ENCODE measurements at places on chromosomes 2 and 18.
A peak's percentile ranks its signal among the peaks of the same experiment; 100 is the strongest.

GRCh38 chr18:30859036-30859435 lies 183.5 kb downstream of the DSC3 start:
- H3K4me1 ChIP-seq, result no peaks in the 10 kb centered on the region
- no peaks in the 10 kb centered on the region for H3K27me3 ChIP-seq
- H3K27ac ChIP-seq, result no peak overlapping the region
- no peak overlapping the region for H3K4me3 ChIP-seq
- no peaks in the 10 kb centered on the region for H3K36me3 ChIP-seq

GRCh38 chr18:28760299-28760698 lies 583.4 kb upstream of the CDH2 start:
- no peak overlapping the region for H3K4me3 ChIP-seq
- no peaks in the 10 kb centered on the region for H3K4me1 ChIP-seq
- no peak for DNase-seq
- H3K27me3 ChIP-seq, result no peaks in the 10 kb centered on the region

DNA sequence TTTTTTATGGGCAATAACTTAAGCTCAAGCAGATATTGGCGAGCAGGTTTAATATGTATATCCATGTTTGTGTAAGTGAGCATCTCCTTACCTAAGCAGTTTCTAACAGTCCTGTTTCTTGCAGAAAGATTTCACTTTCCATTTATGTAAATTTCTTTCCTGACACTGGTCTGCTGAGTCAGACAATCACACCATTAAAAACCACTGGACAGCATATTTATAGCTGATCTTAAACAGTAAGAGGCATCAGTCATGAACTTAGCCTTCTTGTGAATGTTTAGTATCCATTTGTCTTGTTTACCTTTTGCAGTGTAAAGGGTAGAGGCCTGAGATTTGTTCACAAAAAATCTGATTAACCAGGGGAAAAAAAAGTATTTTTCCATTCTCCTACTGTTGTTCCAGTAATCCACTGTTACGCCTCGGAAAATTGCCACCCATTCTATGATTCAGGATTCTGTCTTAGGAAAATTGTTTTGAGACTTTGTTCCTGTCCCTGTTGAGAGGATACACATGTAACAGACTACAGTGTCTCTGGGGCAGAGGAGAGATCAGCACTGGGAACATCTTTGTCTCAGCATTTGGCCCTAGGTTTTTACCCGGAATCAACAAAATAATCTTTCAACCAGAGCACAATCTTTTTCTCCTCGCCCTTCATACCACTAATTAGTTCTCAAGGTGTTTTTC lies 521.0 kb upstream of the NRP2 start:
- H3K4me1 ChIP-seq, result no peaks in the 10 kb centered on the region
- no peak overlapping the region for H3K4me3 ChIP-seq
- DNase-seq, result no peak

DNA sequence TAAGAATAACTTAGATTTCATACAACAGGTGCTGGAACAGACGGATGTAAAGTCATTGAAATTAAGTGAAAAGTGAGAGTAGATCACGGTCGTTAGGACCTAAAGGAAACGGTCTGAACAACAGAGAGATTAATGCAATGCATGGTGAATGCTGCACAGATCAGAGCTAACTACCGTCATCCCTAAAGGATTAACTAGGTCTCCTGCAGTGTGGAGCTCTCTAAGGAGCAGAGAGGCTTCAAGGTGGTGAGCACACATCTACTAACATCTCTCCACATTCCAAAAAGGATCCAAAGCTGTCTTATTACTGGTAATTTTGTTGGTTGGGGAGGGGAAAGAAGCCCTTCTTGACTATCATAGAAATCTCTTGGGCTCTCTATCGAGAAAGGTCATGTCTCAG lies 75.3 kb downstream of the CABYR start:
- H3K27ac ChIP-seq, result no peak overlapping the region
- DNase-seq, result no peak
- no peak overlapping the region for H3K4me3 ChIP-seq
- no peaks in the 10 kb centered on the region for H3K27me3 ChIP-seq

GRCh38 chr2:26401739-26402541 lies at the start of gene DRC1:
Gene DRC1 (plus strand): TSS chr2:26401920. CDS start chr2:26401990, 70 bp downstream.
- no peak within 1 kb of the TSS for H3K27ac ChIP-seq
- no peak for DNase-seq
- H3K36me3 ChIP-seq, result no peaks in the 10 kb centered on the region
- no peaks in the 10 kb centered on the region for H3K4me1 ChIP-seq

- no peaks in the 10 kb centered on the region for H3K27me3 ChIP-seq
- H3K36me3 ChIP-seq, result no peaks in the 10 kb centered on the region
- DNase-seq, result no peak
- no peak overlapping the region for H3K27ac ChIP-seq
- H3K4me1 ChIP-seq, result no peaks in the 10 kb centered on the region
- H3K4me3 ChIP-seq, result no peak overlapping the region
Measured at GRCh38 chr2:109685453-109685852, 71.3 kb downstream of the SOWAHC start.

DNA sequence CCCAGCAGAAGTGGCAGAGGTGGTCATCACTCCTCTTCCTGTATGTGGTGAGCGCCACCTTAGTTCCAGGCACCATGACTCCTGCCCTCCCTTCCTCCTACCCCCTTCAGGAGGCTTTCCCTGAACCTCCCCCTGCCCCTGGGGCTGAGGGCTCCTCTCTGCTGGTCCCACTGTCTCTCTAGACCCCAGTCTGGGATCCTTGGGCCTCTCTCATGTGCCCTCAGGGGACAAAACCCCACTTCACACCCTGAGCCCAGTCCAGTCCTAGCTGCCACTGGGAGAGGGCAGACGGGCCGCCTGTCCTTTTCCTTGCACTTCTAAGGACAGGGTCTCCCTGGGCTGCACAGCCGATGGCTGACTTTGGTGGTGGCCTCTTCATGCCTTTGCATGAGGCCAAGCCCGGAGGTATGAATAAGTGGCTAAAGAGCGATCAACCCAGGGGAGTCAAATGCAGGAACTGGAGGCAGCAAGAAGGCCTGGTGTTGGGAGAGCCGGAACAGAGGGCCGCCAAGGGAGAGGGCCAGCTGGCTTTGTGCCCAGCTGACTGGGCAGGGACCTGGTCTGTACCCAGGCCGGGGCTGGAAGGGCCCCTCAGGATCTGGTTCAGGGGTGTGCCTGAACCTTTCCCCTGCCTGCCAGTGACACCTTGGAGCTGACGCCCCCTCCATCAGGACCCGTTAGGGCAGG lies 29.5 kb downstream of the GLI2 start:
- H3K36me3 ChIP-seq, result no peaks in the 10 kb centered on the region
- H3K4me3 ChIP-seq, result no peak overlapping the region
- H3K27me3 ChIP-seq, result no peaks in the 10 kb centered on the region
- H3K27ac ChIP-seq, result no peak overlapping the region
- H3K4me1 ChIP-seq, result no peaks in the 10 kb centered on the region

- H3K27me3 ChIP-seq, result no peaks in the 10 kb centered on the region
- H3K36me3 ChIP-seq, result no peaks in the 10 kb centered on the region
- no peak overlapping the region for H3K27ac ChIP-seq
- DNase-seq, result peak; percentile 8
Measured at GRCh38 chr18:77650799-77651385, 401.2 kb downstream of the GALR1 start.

- peaks cover 8% of the 10 kb centered on the region for H3K4me1 ChIP-seq
- no peak for DNase-seq
Measured at GRCh38 chr2:101842471-101842870, 145.0 kb downstream of the MAP4K4 start.

GRCh38 chr18:6255886-6256285 lies 158.8 kb downstream of the L3MBTL4 start:
- DNase-seq, result no peak
- H3K4me1 ChIP-seq, result no peaks in the 10 kb centered on the region
- H3K27ac ChIP-seq, result no peak overlapping the region
- H3K27me3 ChIP-seq, result no peaks in the 10 kb centered on the region
- H3K4me3 ChIP-seq, result no peak overlapping the region

- DNase-seq, result no peak
- no peaks in the 10 kb centered on the region for H3K36me3 ChIP-seq
- H3K27ac ChIP-seq, result no peak overlapping the region
- no peaks in the 10 kb centered on the region for H3K4me1 ChIP-seq
- H3K4me3 ChIP-seq, result no peak overlapping the region
Measured at GRCh38 chr2:71608441-71608840, 155.1 kb downstream of the DYSF start.

GRCh38 chr2:236078297-236079255 lies 89.6 kb downstream of the GBX2 start:
- no peaks in the 10 kb centered on the region for H3K27me3 ChIP-seq
- H3K4me3 ChIP-seq, result no peak overlapping the region
- no peak for DNase-seq
- no peak overlapping the region for H3K27ac ChIP-seq

GRCh38 chr2:201139836-201140604 lies 24.1 kb downstream of the CFLAR start:
- peaks cover 28% of the 10 kb centered on the region for H3K36me3 ChIP-seq
- no peak overlapping the region for H3K4me3 ChIP-seq
- H3K27me3 ChIP-seq, result no peaks in the 10 kb centered on the region
- DNase-seq, result no peak
- H3K4me1 ChIP-seq, result no peaks in the 10 kb centered on the region

- no peak overlapping the region for H3K4me3 ChIP-seq
- no peaks in the 10 kb centered on the region for H3K4me1 ChIP-seq
- DNase-seq, result no peak
- no peak overlapping the region for H3K27ac ChIP-seq
- H3K36me3 ChIP-seq, result no peaks in the 10 kb centered on the region
- H3K27me3 ChIP-seq, result no peaks in the 10 kb centered on the region
Measured at GRCh38 chr18:10565835-10566234, 40.0 kb downstream of the NAPG start.

DNA sequence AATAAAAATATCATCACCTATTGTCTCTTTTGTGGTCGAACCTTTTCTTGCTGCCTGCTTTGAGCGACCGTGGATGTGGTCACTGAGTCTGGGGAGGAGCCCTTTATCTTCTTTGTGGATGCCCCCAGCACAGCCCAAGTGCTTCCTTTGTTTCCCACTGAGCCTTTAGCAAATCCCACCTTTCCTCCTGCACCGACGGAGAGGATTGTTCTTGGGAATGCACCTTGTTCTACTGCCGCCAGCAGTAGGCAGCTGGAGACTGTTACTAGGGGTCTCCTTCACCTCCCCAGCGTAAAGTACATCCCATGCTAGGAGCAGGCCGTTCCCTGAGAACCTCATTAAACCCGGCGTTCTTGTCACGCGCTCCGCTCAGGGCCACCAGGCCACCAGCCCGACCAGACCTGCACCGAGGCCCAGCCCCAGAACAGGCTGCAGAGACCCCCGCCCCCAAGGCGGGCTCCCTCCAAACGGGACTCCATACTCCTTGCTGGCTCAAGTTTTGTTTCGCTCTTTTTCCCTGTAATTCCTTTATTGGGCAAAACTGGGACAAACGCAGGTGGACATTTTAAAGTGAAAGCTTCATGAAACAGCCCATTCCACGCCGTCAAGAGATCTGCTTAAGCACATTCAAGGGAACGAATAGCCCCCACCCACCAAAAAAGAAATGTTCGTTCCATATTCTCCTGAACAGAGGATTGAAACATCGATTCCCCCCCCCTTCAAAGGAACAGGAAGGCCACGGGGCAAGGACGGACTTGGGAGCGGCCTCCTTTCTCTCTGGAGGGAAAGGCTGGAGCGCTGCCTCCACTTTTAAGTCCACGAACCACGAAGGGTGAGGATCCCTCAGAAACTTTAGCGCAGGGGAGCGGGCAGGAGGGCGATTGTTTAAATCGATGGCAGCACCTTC lies 1.1 kb upstream of the MAT2A start:
- DNase-seq, result no peak
- peak overlapping the region; percentile 92 for H3K4me3 ChIP-seq
- H3K27ac ChIP-seq, result peak overlapping the region; percentile 84
- H3K36me3 ChIP-seq, result peaks cover 18% of the 10 kb centered on the region
- H3K27me3 ChIP-seq, result no peaks in the 10 kb centered on the region
- H3K4me1 ChIP-seq, result peaks cover 27% of the 10 kb centered on the region

DNA sequence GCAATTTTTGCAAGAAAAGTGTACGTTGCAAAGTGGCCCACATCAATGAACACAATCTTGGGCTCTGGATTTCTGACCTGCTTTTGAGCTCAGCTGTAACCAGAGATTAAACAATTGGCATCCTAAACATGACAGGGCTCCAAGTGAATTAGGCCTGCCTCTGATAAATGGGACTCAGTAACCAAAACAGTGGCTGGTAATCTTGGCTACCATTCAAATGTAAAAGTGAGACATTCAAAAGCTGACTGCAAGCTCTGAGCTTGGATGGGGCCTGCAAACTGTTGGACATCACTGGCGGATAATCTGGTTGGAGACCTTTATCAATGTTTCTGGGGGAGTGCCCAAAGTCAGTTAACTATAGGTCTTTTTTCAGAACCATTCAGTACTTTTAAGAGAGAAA lies 160.7 kb downstream of the RAB3GAP1 start:
- no peak for DNase-seq
- H3K4me3 ChIP-seq, result no peak overlapping the region
- no peaks in the 10 kb centered on the region for H3K27me3 ChIP-seq
- H3K36me3 ChIP-seq, result no peaks in the 10 kb centered on the region
- no peak overlapping the region for H3K27ac ChIP-seq
- no peaks in the 10 kb centered on the region for H3K4me1 ChIP-seq

- no peaks in the 10 kb centered on the region for H3K4me1 ChIP-seq
- no peak for DNase-seq
- H3K36me3 ChIP-seq, result no peaks in the 10 kb centered on the region
- no peak overlapping the region for H3K4me3 ChIP-seq
Measured at GRCh38 chr2:23042216-23042906, 342.6 kb upstream of the KLHL29 start.

DNA sequence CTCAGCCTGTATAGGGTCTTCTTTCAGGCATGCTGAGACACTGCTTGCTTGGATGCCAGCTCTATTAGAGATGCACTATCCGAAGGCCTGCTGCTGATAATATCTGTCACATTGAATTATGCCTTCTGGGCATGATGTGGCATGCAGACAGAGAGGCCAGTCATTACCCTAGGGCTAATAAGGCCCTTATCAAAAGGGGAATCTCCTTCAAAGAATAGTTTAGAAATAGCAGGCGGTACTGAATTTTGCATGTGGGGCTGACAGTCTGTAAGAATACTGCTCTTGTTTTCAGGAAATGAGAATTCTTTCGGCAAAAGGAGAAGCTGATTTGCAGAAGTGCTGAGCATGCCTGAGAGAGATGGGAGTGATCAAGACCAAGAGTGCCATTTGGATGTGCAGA lies 13.1 kb upstream of the LHCGR start:
- no peak overlapping the region for H3K27ac ChIP-seq
- DNase-seq, result no peak
- H3K36me3 ChIP-seq, result no peaks in the 10 kb centered on the region
- no peaks in the 10 kb centered on the region for H3K27me3 ChIP-seq
- H3K4me1 ChIP-seq, result no peaks in the 10 kb centered on the region

- H3K27me3 ChIP-seq, result no peaks in the 10 kb centered on the region
- H3K4me1 ChIP-seq, result peaks cover 6% of the 10 kb centered on the region
- H3K4me3 ChIP-seq, result no peak overlapping the region
- H3K27ac ChIP-seq, result no peak overlapping the region
- no peak for DNase-seq
Measured at GRCh38 chr18:58887613-58887963, 22.9 kb downstream of the ZNF532 start.

- no peak overlapping the region for H3K27ac ChIP-seq
- H3K36me3 ChIP-seq, result no peaks in the 10 kb centered on the region
- H3K4me3 ChIP-seq, result no peak overlapping the region
- no peaks in the 10 kb centered on the region for H3K4me1 ChIP-seq
- H3K27me3 ChIP-seq, result no peaks in the 10 kb centered on the region
Measured at GRCh38 chr2:235085476-235085875, 133.7 kb downstream of the SH3BP4 start.

- no peaks in the 10 kb centered on the region for H3K36me3 ChIP-seq
- H3K4me3 ChIP-seq, result peak overlapping the region; percentile 99
- no peaks in the 10 kb centered on the region for H3K27me3 ChIP-seq
Measured at GRCh38 chr2:65227020-65227455, 593 bp upstream of the ACTR2 start.
